Pancreas (tissue), 10 donors: ENCODE measurements at places on chromosomes 5 and 9. TPM values are rescaled to one million over a fixed set of nuclear protein-coding genes. Genes with fewer than 3 reads are reported as not detected.

DNA sequence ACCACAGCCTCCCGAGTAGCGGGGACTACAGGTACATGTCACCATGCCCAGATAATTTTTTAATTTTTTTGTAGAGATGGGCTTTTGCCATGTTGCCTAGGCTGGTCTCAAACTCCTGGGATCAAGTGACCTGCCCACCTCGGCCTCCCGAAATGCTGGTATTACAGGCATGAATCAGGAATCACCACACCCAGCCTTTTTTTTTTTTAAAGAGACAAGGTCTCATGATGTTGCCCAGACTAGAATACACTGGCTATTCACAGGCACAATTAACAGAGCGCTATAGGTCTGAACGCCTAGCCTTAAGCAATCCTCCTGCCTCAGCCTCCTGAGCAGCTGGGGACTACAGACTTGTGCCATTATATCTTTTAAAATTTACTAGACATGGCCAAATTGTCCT lies 36.1 kb downstream of the GEMIN5 start:
- no peak for DNase-seq
- H3K36me3 ChIP-seq, result peaks cover 3% of the 10 kb centered on the region
- no peak overlapping the region for H3K27ac ChIP-seq
- H3K4me3 ChIP-seq, result no peak overlapping the region
- H3K4me1 ChIP-seq, result no peaks in the 10 kb centered on the region

GRCh38 chr9:37149666-37150308 lies 29.4 kb downstream of the ZCCHC7 start:
- DNase-seq, result no peak
- H3K4me1 ChIP-seq, result peaks cover 11% of the 10 kb centered on the region
- H3K27ac ChIP-seq, result no peak overlapping the region
- H3K36me3 ChIP-seq, result no peaks in the 10 kb centered on the region
- H3K27me3 ChIP-seq, result no peaks in the 10 kb centered on the region
- no peak overlapping the region for H3K4me3 ChIP-seq

GRCh38 chr5:138770291-138770690 lies 17.1 kb downstream of the CTNNA1 start:
- H3K4me1 ChIP-seq, result peaks cover 5% of the 10 kb centered on the region
- H3K27ac ChIP-seq, result no peak overlapping the region
- H3K27me3 ChIP-seq, result no peaks in the 10 kb centered on the region
- DNase-seq, result no peak

DNA sequence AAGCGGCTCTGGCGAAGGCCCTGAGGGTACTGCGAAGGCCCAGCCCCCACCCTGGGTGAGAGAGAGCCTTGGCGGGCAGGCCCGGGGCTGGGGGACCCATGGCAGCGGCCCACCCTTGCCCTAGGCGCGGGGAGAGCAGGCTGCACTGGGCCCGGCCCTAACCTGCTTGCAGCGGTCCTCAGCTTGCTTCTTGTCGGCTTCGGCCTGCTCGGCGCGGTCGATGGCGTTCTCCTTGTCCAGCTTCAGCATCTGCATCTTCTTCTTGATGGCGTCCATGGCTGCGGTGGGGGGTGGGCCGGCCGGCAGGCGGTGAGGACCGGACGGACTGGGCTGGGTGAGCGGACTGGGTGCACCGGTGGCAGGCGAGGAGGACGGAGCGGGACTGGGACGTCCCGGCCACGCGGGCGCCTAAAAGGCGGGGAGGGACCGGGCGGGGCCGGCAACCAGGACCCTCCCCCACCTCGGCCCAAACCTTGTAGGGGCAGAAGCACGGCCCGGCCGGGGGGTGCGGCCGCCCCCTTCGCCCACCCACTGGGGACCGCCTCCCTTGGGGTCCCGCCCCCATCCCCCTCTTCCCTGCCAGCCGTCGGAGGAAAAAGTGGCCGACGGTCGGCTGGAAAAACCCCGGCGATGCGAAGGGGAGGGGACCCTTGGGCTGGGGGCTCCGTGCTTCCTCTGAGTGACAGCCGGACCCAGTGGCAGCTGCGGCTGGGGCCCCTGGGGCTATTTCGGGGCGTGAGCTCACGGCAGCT lies at the start of gene TPM2:
Gene TPM2, minus strand, starts transcription at position 384 of the 752 bp plus-strand sequence. Its CDS starts 108 bp downstream, at position 276.
- H3K27ac ChIP-seq, result peak within 1 kb of the TSS; percentile 68
- H3K4me3 ChIP-seq, result peak within 1 kb of the TSS; percentile 54
- H3K36me3 ChIP-seq, result no peaks in the 10 kb centered on the region
- DNase-seq, result peak; percentile 17

- no peak overlapping the region for H3K4me3 ChIP-seq
- H3K27ac ChIP-seq, result no peak overlapping the region
- H3K36me3 ChIP-seq, result no peaks in the 10 kb centered on the region
- H3K4me1 ChIP-seq, result no peaks in the 10 kb centered on the region
Observed at GRCh38 chr9:124202447-124202971, 55.2 kb upstream of the NEK6 start.

- no peak overlapping the region for H3K27ac ChIP-seq
- no peaks in the 10 kb centered on the region for H3K4me1 ChIP-seq
- peaks cover 74% of the 10 kb centered on the region for H3K36me3 ChIP-seq
- DNase-seq, result no peak
Observed at GRCh38 chr5:179893958-179894895, 13.5 kb downstream of the TBC1D9B start.

DNA sequence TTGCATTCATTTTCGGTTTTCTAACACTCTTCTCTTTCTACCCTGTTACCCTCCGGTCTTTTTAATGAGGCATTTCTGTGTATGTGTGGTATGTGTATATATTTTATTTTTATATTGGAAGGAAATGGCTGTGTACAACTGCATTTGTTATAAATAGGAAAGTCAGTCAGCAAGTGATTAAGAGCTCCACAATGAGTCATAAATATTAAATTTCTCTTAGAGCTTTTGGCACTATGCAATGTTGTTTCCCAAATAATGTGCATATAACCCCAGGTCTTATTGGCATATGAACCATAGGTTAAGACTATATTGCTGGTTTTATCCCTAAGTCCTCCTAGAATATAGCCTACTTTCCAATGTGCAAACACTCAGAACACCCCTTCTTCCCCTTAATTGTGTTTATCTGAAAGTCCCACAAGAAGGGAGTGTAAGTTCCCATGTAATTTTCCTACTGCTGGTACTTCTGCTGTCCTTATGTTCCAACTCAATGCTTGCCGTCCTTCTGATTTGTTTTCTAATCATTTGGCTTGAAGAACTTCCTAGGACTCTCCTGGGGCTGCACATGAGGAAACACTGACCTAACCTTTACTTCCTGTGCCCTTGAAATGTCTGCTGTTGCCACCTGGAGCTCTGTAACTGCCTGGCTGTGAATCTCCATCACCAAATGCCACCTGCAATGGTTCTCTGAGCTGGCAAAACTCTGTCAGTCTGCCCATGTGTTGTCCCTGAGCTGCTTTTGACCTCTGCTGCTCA lies 65.5 kb upstream of the PCSK5 start:
- no peaks in the 10 kb centered on the region for H3K4me1 ChIP-seq
- no peaks in the 10 kb centered on the region for H3K27me3 ChIP-seq
- no peak overlapping the region for H3K4me3 ChIP-seq
- H3K36me3 ChIP-seq, result no peaks in the 10 kb centered on the region
- DNase-seq, result no peak

GRCh38 chr9:86064220-86064619 lies 35.1 kb downstream of the GOLM1 start:
- H3K27me3 ChIP-seq, result no peaks in the 10 kb centered on the region
- no peak overlapping the region for H3K27ac ChIP-seq
- no peaks in the 10 kb centered on the region for H3K4me1 ChIP-seq
- no peak for DNase-seq
- H3K36me3 ChIP-seq, result no peaks in the 10 kb centered on the region

GRCh38 chr9:112248722-112249121 lies 73.6 kb upstream of the SUSD1 start:
- H3K4me3 ChIP-seq, result no peak overlapping the region
- no peak overlapping the region for H3K27ac ChIP-seq
- no peak for DNase-seq
- no peaks in the 10 kb centered on the region for H3K4me1 ChIP-seq

- no peaks in the 10 kb centered on the region for H3K36me3 ChIP-seq
- no peak overlapping the region for H3K27ac ChIP-seq
- DNase-seq, result no peak
- H3K4me1 ChIP-seq, result no peaks in the 10 kb centered on the region
Observed at GRCh38 chr5:140311011-140311467, 8.1 kb upstream of the PFDN1 start.

OR1J1 gene
- not detected for total RNA-seq

SLC28A3 gene
- 6.3 TPM for total RNA-seq

LOX gene
- 6.1 TPM for total RNA-seq

NTMT1 gene
- total RNA-seq, result 16.2 TPM

ADAMTS16 gene
- total RNA-seq, result 3.4 TPM

GLIPR2 gene
- total RNA-seq, result 1.3 TPM

C7 gene
- 84.1 TPM for total RNA-seq

RELL2 gene
- 0.88 TPM for total RNA-seq

DOLK gene
- 6.3 TPM for total RNA-seq
